Left renal pelvis (tissue), 4 donors: ENCODE measurements at places on chromosomes 16 and 17. TPM values are rescaled to one million over a fixed set of nuclear protein-coding genes. Genes with fewer than 3 reads are reported as not detected.

The SBK1 gene
- polyA plus RNA-seq: 7.6 TPM

The CAMTA2 gene
- polyA plus RNA-seq: 28.6 TPM

The TBC1D24 gene
- 22.7 TPM for polyA plus RNA-seq

- no peak for DNase-seq
These were observed 10.5 kb upstream of the GSE1 start for GRCh38 chr16:85602402-85603202.

GRCh38 chr16:55947366-55947765, 72.2 kb upstream of the CES5A start:
- DNase-seq: no peak

The OTOA gene
- 0.15 TPM for polyA plus RNA-seq

The CFAP119 gene
- polyA plus RNA-seq: 2.2 TPM

GRCh38 chr17:75555679-75556153, 30.2 kb downstream of the LLGL2 start:
- no peak for DNase-seq
